ENCODE measurements at places on chromosomes 12 and 14.
A peak's percentile ranks its signal among the peaks of the same experiment; 100 is the strongest.

DNA sequence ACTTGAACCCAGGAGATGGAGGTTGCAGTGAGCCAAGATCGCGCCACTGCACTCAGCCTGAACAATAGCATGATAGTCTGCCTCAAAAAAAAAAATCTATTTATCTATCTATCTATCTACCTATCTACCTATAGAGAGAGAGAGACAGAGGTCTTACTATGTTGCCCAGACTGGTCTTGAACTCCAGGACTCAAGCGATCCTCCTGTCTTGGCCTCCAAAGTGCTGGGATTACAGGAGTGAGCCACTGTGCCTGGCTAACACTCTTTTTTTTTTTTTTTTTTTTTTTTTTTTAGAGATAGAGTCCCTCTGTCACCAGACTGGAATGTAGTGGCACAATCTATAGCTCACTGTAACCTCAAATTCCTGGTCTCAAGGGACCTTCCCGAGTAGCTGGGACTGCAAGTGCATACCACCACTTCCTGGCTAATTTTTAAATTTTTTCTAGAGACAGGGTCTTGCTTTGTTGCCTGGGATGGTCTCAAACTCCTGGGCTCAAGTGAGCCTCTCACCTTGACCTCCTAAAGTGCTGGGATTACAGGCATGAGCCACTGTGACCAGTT is 1.9 kb downstream of the FAM186A start:
- no peak for DNase-seq

DNA sequence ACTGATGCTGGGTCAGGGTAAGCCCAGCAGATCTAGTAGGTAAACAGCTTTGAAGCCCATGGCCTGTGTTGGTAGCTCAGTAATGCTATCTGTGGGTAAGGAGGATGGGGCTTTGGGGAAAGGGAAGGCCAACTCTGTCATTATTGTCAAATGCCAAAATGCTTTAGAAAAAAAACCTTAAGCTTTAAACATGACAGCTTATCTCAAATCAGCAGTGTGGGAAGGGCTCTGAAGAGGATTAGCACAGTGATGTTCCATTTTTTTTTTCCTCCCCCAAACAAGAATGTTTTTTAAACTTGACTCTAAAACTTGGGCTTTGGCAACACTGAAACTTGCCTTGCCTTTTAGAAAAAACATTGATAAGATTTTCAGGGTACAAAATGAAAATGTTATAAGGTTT is 11.7 kb downstream of the DAAM1 start:
- no peak for DNase-seq

DNA sequence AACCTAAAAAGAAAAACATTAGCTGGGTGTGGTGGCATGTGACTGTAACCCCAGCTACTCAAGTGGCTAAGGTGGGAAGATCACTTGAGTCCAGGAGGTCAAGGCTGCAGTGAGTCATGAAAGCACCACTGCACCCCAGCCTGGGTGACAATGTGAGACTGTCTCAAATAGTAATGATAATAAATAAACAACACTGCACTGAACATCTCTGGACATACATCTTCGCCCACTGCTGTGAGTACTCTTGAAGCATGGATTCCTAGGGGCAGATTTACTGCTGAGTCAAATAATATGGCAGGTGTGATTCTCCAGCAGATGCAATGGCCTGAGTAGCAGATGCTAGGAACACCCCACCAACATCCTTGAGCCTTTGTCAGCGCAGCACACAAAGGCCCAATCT is 23.6 kb downstream of the ABCB9 start:
- no peak for DNase-seq

GRCh38 chr14:72089625-72090024 is 157.4 kb downstream of the RGS6 start:
- no peak for DNase-seq

GRCh38 chr14:100165831-100166440 is 6.5 kb upstream of the DEGS2 start:
- DNase-seq: no peak

DNA sequence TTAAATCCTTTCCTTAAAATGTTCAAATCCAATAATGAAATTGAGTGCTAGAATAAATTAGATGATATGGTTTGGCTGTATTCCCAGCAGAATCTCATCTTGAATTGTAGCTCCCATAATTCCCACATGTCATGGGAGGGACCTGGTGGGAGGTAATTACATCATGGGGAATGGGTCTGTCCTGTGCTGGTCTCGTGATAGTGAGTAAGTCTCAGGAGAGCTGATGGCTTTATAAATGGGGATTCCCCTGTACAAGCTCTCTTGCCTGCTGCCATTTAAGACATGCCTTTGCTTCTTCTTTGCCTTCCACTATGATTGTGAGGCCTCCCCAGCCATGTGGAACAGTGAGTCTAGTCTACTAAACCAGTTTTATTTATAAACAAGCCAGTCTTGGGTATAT is 508.5 kb downstream of the ETNK1 start:
- no peak for DNase-seq

DNA sequence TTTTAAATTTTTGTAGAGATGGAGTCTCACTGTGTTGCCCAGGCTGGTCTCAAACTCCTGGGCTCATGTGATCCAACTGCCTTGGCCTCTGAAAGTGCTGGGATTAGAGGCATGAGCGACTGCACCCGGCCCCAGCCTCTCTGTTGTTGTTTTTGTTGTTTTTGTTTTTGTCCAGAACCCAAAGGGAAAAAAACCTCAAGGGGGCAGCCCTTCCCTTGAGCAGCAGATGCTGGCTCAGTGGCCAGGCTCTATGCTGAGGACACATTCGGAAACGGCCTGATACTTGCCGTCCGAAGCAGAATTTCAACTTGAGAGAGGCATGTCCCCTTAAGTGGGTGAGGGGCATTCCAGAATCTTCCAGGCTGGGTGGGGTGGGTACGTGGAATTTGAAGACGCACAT is 6.7 kb downstream of the MVK start:
- DNase-seq: no peak

- peak; percentile 9 for DNase-seq
These were observed 25.7 kb downstream of the RAB21 start for GRCh38 chr12:71780237-71780822.

DNA sequence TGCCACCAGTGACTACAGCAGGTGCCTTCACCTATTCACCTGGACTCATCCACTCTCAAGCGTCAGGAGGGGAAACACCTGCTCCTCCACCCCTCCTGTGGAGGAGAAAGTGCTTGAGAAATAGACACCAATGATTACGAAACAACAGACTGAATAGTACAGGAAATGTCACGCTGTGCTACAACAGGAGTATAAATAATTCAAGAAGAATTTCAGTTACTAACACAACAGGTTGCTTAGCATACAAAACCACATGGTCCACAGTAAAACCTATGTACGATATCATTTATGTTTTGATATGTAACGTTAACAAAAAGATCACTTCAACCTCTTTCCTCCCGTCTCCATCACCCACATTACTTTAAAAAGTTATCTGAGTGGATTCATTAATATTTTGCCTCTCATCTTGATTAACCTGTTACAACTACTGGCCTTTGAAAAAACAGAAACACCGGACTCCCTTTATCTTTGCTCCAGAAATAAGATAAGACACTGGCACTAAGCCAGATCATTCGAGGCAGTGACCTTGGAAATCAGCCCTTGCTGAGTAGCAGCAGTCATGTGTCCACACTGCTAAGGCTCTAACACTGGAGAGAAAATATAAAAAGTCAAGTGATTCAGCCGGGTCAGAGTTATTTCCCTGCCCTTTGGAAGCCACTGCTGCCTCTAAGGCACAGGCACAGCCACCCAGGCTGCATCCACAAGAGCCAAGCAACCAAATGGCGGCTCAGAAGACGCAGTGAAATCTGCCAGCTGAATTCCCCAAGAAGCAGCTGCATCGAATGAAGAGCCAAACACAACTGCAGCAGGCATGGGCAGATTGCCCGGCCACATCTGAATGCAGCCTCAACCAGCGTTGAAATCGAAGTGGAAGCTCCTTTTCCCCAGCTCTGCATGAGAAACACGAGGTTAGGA is 40.9 kb downstream of the NT5DC3 start:
- no peak for DNase-seq

DNA sequence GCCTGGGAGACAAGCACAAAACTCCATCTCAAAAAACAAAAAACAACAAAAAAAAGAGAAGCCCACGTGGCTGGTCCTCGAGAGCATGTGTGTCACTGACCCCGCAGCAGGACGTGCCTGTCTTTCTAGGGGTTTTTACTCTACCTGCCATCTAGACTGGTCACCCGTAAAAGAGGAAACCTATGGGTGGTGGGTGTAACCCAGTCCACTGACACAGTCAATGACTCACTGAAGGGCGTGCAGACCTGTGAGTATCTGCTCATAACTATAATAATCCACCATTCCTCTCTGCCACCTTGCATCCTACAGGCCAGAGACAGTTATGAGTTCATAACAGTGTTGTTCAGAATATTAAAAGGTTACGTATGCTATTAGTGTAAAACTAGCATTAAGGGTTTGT is 4.6 kb downstream of the GOLGA3 start:
- DNase-seq: no peak

- peak; percentile 61 for DNase-seq
These were observed 141.4 kb downstream of the PPM1H start for GRCh38 chr12:62793256-62794217.

DNA sequence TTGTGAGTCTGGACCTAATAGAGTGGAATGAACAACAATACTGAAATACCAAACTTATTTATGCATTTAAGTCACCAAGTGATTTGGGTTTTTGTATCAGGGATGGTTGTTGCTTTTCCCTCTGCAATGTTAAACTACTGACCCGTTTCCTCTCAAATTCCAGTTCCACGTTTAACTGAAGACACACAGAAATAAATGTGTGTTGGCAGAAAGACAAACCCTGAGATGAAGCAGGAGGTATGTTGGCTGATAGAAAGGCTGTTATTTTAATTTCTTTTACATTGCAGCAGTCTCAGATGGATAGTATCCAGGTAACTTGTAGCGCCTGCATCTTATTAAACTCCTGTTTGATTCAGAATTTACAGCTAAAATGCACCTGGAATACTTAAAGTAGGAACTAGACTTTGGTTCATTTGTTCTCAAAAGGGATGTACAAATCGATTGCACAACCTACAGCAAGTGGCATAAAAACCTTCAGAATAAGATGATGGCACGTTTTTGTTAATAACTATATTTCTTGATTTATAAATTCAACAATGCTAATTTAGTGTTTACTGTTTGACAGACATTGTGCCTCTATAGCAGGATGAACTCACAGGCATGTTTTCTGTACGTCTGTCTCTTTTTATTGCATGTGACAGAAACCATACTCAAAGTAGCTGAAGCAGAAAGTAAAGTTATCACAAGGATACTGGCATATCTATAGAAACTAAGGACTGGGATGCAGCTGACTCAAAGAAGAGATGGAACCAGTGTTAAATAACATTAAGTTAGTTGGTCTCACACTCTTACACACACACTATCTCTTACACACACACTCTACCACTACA is 405.7 kb downstream of the ZFP36L1 start:
- no peak for DNase-seq

GRCh38 chr14:100802766-100803165 is 23.2 kb upstream of the MEG3 start:
- no peak for DNase-seq

- no peak for DNase-seq
These were observed 726.8 kb downstream of the BCL11B start for GRCh38 chr14:98545181-98545580.

DNA sequence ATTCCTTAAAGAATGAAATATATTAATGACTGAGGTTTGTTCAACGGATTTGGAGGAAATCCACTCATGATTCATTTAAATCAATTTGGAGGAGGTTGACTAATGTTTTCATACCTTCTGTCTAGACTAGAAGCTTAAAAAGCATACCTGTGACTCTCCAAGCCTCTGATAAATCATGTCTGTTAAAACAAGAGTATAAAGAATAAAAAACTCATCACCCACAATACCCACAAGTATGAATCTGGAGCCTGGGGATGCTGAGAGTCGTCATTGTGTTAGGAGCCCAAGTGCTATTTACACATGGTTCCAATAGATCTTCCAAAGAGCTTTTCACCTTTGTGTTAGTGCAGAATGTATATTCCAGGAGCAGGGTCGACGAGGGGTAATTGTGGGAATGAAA is 86.8 kb upstream of the ADAMTS20 start:
- DNase-seq: no peak

GRCh38 chr12:109783135-109783964 is 49.8 kb downstream of the TRPV4 start:
- no peak for DNase-seq

DNA sequence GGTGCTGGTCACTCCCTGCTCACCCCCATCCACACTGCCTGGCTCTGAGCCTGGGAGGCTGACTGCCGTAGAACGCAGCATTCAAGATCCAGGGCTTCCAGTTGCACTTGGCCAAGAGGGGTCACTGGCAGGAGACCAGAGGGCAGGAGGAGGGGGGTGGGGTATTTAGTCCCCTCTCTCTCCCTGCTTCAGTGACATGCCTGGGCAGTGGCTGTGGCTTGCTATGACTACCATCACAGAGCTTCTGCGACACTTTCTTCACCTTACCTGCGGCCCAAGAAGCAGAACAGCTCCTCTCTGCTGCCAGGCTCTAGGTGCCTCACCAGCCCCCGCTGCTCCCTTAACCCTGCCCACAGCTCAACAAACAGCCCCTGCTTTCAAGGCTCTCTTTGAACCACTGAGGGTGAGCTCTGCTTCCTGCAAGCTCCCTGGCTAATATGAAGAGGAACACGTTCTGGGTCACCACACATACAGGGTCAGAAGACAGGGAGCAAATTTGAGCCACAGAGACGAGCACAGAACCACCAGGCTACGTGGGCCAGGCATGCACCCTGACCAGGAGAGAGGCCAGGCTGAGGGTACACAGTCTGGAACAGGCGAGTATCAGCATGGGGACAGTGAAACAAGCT is 55.7 kb downstream of the ITPK1 start:
- DNase-seq: no peak

DNA sequence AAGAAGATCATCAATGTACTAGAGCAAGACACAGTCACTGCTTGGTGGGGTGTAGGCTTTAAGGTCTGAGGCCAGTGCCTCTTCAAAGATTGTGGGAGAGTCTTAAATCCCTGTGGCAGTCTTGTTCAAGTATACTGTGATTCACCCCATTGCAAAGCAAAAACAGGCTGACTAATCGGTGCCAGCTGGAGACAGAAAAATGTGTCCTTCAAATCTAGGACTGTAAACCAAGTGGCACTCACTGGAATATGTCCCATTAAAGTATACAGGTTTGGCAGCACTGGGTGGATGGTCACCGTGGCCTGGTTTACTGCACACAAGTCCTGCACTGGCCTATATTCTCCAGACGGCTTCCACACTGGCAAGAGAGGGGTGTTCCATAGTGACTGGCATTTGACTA is 1315.3 kb downstream of the TMEM121 start:
- no peak for DNase-seq

- no peak for DNase-seq
These were observed at the start of gene CLEC12A for GRCh38 chr12:9971181-9971580. Gene CLEC12A (plus strand): TSS chr12:9971409. CDS start chr12:9971597, 188 bp downstream.

GRCh38 chr14:76773188-76773885 is 12.1 kb downstream of the VASH1 start:
- DNase-seq: no peak

All from activated gamma-delta T cell treated with anti-CD3 and anti-CD28 coated beads, Interleukin-2, amount 50 U/mL, for 16 hours (primary cell).